Endothelial cell of umbilical vein (primary cell): ENCODE measurements at places on chromosomes 3 and 15. TPM values are rescaled to one million over a fixed set of nuclear protein-coding genes. Genes with fewer than 3 reads are reported as not detected.

DNA sequence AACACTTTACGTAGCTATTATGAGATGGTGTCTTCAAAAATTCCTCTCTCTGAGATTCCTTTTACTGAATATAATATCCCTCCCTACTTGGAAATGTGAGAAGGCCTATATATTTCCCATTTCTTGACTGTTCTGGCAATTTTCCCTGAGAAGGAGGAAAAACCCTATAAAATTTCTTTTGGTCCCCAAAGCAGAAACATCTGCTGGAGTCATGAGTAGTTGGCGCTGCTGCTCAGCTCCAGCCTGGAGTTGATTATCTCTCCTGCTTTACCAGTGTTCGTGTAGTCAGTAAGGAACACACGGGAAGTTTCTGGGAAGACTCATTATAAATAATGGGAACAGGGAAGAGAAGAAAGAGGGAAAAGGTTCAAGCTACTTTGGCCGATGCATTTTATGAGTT is 680.1 kb downstream of the EPHA3 start:
- H3K4me3 ChIP-seq = no peak overlapping the region
- no peaks in the 10 kb centered on the region for H3K27me3 ChIP-seq
- no peaks in the 10 kb centered on the region for H3K36me3 ChIP-seq
- no peak for DNase-seq
- no peaks in the 10 kb centered on the region for H3K4me1 ChIP-seq

DNA sequence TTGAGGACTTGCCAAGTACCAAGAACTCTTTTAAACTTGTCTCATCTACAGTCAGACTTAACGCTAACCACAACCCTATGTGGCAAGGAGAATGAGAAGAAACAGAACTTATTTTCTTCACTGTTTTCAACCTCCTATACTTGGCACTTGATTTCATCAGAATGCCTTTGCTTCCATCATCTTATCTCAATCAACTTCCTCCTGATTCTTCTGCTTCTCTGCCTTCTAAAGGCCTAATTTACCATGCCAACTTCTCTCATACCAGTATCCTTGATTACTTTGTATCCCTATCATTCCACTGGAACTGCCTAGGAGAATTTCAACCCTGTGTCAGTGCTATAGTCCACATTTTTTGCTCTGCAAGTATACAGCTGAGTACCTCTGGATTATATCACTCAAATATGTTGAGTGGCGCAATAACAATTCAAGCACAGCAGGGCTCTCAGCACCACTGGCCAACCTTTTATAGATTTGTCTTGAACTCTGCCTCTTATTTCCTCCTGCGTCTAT is 413.6 kb downstream of the ROBO1 start:
- H3K4me1 ChIP-seq = no peaks in the 10 kb centered on the region
- no peak for DNase-seq
- no peaks in the 10 kb centered on the region for H3K27me3 ChIP-seq
- H3K36me3 ChIP-seq = no peaks in the 10 kb centered on the region
- H3K4me3 ChIP-seq = no peak overlapping the region

DNA sequence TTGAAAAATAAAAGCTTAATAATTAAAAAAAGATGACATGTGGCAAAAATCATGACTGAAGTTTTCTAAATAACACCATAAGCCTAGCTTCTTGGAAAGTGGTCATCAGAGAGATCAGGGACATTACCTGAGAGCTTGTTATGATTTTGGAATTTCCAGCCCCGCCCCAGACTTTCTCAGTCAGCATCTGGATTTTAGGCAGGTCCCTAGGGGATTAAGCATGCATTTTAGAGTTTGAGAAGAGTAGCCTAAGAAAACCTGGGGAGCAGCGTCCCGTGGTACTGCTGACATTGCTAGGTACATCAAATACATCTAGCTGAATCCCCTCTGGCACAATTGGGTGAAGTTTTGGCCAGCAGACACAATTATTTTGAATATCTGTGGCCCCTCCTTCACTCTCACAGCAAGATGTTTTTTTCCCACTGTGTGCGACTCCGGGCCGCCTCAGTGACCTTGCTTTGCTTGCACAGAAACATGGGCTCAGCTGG is 58.7 kb upstream of the MEF2A start:
- H3K4me3 ChIP-seq = no peak overlapping the region
- no peaks in the 10 kb centered on the region for H3K27me3 ChIP-seq
- H3K4me1 ChIP-seq = peaks cover 30% of the 10 kb centered on the region
- H3K36me3 ChIP-seq = no peaks in the 10 kb centered on the region
- peak overlapping the region; percentile 10 for H3K27ac ChIP-seq

DNA sequence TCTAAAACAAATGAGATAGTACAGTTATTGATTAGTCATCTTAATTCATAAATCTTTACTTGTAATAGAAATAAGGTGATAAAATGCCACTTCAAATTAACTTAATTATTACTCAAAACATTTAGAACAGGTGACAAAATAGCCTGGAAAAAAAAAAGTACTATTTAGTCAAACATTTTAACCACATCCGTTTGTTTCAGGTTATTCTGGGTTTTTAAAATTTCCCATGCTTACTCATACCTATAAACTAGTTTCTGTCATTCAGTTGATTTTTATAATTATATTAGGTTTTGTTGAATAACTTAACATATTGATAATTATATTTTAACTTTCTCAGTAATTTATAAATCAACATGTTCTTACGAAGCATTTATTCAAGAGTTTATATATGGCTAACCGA is 483.0 kb downstream of the ROBO1 start:
- H3K4me1 ChIP-seq = no peaks in the 10 kb centered on the region
- no peak overlapping the region for H3K4me3 ChIP-seq
- DNase-seq = no peak

DNA sequence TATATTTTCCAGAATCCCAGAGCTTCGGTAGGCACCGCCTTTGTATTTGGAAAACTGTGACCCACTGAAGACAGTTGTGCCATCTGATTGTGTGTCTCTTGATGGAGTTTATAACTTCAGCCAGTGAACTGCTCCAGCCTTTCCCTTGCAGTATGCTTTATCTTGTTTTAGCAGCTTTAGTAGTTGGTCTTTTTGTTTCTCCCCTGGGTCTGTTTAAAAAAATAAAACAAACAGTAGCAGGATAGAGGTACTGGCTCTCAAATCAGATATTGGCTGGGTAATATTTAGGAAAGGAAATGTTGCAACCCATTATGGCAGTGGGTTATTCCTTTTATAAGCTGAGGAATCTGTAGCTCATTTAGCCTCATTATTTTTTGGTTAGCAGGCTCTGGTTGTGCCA is 151.5 kb upstream of the BFSP2 start:
- no peaks in the 10 kb centered on the region for H3K36me3 ChIP-seq
- no peaks in the 10 kb centered on the region for H3K4me1 ChIP-seq
- H3K27ac ChIP-seq = no peak overlapping the region
- no peaks in the 10 kb centered on the region for H3K27me3 ChIP-seq

DNA sequence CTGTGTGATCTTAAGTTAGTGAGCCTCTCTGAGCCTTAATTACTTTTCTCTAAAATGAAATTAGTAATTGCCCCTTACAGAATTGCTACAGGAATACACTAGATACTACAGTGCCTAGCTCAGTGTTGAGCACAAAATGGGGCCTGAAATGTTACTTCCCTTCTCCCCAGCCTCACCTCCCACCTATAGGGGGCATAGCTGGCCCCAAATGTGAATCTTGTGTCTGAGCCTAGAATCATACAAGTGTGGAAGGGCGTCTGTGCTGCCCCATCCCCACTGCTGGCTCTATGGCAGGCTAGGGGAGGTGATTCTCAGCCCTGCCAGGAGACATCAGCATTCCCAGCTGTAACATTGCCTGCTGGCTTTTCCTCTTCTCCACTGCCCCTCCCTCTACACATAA is 42.7 kb downstream of the IFT122 start:
- no peak overlapping the region for H3K4me3 ChIP-seq
- no peak for DNase-seq
- H3K27me3 ChIP-seq = no peaks in the 10 kb centered on the region
- peaks cover 10% of the 10 kb centered on the region for H3K36me3 ChIP-seq

The PLA2G4E gene
- not detected in 2 replicates for polyA plus RNA-seq

DNA sequence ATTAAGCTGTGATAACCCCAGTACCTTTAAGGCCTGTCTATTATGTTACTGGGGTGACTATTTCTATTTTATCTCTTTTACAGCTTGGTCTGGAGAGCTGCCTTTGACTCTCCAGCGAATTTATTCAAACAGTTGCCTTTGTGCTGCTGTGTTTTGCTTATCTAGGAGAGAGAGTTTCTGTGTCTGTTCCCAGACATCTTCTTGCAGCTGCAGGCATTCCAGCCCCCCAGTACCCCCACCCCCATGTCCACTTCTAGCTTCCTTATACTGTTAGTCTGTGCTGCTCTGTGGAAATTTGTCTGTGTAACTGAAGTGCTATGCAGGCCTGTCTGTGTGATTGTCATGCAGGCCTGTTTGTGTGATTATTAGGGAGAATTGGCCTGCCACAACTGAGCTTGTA is 713.7 kb upstream of the SEMA6D start:
- no peaks in the 10 kb centered on the region for H3K36me3 ChIP-seq
- H3K27ac ChIP-seq = no peak overlapping the region
- H3K27me3 ChIP-seq = no peaks in the 10 kb centered on the region
- H3K4me1 ChIP-seq = no peaks in the 10 kb centered on the region

DNA sequence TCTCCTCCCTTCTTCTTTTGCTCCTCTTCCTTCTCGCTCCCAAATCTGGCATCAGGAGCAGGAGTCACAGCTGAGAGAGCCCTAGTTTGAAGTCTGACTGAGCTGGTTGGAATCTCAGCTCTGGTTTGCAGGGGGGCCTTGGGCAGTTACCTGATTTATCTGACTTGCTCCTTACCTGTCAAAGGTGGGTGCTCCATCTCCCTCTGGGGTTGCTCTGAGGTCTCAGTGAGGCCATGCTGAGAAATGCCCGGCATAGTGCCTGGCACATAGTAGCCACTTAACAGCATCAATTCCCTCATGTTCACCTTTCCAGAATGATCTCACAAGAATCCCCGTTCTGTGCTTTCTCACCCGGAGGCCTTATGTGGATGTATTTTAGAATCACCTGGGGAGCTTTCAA is 121.2 kb upstream of the CTDSPL start:
- no peak overlapping the region for H3K4me3 ChIP-seq
- H3K27ac ChIP-seq = no peak overlapping the region
- H3K4me1 ChIP-seq = no peaks in the 10 kb centered on the region
- H3K27me3 ChIP-seq = no peaks in the 10 kb centered on the region
- DNase-seq = no peak
- H3K36me3 ChIP-seq = no peaks in the 10 kb centered on the region

DNA sequence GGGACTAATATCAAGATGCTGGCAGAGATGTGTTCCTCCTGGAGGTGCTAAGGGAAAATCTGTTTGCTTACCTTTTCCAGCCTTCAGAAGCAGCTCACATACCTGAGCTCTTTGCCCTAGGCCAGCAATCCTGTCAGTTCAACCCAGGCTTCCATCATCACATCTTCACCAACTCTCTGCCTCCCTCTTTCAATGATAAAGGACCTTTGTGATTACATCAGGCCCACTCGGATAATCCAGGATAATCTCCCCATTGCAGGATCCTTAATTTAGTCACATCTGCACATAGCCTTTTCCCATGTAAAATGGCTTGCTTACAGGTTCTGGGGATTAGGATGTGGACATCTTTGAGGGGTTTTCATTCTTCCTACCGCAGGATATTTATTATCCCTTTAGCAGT is 58.3 kb downstream of the NSUN3 start:
- no peak overlapping the region for H3K4me3 ChIP-seq
- no peaks in the 10 kb centered on the region for H3K36me3 ChIP-seq
- H3K27ac ChIP-seq = no peak overlapping the region
- no peaks in the 10 kb centered on the region for H3K27me3 ChIP-seq
- no peak for DNase-seq

DNA sequence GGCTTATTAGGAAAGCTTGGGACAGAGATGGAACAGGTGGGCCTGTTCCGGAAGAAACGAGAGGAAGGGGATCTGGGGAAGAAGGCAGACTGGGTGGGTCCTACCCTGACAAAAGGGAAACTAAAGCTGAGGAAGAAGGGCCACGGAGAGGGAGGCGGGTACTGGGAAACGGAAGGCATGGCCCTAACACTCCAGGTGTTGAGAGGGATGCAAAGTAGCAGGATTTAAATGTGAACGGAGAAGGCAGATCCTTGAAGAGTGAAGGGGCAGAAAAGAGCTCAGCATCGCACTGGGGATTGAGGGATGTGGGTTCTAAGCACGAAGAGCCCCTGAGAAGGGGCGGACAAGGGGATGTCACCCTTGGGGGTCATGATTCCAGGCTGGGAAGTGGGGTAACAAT is 735 bp downstream of the STIMATE start:
- no peaks in the 10 kb centered on the region for H3K36me3 ChIP-seq
- peak overlapping the region; percentile 82 for H3K4me3 ChIP-seq
- H3K4me1 ChIP-seq = peaks cover 8% of the 10 kb centered on the region
- H3K27ac ChIP-seq = no peak overlapping the region

DNA sequence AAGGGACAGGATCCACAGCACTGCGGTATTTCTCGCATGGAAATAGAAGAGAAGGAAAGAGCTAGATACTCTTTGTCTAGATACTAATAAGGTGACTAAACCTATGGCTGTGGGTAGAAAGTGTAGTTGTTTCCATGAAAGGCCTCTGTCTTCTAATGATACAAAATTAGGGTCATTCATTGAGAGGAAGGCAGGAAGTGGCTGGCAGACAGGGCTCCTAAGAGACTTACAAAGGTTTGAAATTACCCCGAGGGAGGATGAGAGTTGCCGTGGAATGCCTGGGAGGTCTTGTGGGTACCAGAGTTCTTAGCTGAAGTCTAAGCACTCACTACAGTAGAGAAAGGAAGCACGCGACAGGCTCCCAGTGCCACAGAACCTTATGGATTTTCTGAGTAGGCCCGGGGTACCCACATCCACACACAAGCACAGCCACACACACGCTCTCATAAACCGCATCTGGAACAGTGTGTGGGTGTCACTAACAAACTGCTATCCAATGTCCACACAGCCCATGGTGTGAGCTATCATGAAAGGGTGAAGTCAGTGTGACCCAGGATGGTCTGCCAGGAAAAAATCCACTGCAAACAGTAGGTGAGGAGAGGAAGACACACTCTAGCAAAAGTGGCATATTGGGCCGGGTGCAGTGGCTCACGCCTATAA is 221.4 kb downstream of the FAM43A start:
- no peak overlapping the region for H3K27ac ChIP-seq
- no peak overlapping the region for H3K4me3 ChIP-seq
- H3K4me1 ChIP-seq = peaks cover 16% of the 10 kb centered on the region

DNA sequence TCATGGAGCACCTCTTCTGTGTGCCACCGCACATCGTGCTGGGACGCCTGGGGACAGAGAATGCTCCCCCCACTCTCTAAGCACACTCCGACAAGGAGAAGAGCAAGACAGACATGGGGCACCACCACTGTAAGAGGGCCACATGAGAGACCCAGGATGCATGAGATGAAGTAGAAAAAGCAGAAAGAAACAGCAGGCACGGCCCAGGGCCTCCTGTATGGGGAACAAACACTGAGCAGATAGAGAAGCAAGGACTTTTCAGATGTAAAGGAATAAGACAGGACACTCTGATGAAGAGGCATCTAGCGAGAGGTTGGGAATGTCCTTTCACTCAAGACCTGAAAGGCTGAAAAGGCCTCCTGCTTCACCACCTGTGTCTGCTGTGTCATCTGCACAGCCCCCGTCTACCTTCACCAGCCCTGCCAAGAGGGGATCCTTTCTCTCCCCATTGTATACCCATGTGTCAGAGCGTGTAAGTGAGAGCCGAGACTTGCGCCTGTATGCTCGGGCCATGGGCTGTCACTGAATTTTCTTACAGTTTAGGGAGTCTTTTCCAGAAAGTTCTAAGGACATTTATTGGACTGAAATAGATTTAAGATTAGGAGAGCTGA is 125.6 kb downstream of the LRRK1 start:
- no peaks in the 10 kb centered on the region for H3K27me3 ChIP-seq
- H3K27ac ChIP-seq = no peak overlapping the region
- no peaks in the 10 kb centered on the region for H3K4me1 ChIP-seq
- peaks cover 8% of the 10 kb centered on the region for H3K36me3 ChIP-seq

The DGKG gene
- not detected in 2 replicates for polyA plus RNA-seq
